ENCODE measurements at places on chromosomes 12 and 14.

GRCh38 chr14:86055512-86056075 is 525.6 kb downstream of the FLRT2 start:
- no peak for DNase-seq

GRCh38 chr12:16385782-16386646 is 38.6 kb downstream of the MGST1 start:
- peak; percentile 68 for DNase-seq

DNA sequence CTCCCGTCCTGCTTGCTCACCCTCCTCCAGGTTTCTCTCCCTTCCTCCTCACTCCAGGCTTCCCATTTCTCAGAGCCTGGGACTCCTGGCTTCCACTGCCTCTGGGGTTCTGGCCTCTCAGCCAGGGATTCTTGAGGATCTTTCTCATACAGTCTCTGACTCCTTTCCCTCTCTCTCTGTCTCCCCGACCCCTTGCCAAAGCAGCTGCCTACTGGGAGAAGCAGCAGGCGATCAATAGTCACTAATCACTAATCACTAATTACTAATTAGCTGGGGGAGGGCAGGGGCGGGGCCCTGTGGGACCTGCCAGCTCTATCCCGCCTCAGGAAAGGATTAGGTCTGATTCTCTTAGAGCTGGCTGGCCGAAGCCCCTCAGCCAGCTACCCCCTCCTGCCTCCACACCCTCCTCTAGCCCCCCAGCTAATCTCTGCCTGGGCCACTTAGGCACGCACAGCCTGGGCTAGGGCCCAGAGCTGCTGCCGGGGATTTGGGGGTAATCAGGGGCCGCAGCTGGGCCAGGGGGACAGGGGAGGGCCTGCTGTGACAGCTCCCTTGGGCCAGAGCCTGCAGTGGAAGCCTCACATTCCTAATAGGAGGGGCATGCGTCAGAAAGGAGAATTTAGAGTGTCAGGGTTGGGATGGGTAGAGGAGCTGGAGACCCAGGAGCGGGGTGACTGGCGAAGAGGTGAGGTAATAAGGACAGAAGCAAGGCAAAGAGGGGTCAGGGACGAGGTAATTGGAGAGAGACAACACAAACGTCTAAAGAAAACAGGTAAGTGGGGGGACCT is 2.8 kb downstream of the NXPH4 start:
- no peak for DNase-seq

GRCh38 chr12:114215746-114216145 is 190.2 kb downstream of the TBX5 start:
- DNase-seq: no peak

GRCh38 chr14:29805415-29806123 is 122.1 kb downstream of the PRKD1 start:
- peak; percentile 24 for DNase-seq

DNA sequence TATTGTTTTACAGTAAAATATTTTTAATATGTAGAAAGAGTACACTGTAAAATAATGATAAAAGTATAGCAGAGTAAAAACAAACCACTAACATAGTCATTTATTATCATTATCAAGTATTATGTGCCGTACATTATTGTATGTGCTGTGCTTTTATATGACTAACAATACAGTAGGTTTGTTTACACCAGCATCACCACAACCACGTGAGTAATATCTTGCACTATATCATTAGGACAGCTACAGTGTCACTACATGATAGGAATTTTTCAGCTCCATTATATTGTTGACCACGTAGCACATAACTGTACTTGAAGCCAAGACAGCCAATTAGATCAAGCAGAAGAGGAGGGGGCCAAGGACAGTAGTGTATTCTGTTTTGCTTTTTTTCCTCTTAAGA is 415.4 kb downstream of the RAD51B start:
- DNase-seq: no peak
